Activated T-helper 2 cell treated with anti-CD3 and anti-CD28 coated beads, Interferon-gamma antibody, Interleukin-2, Interleukin-4, amounts not matched to agents 10 μg/mL and 5 μg/mL and 100 μg/mL, durations not matched to agents 14 hours and 24 hours and 36 hours (primary cell): ENCODE measurements at places on chromosomes 4 and X.

DNA sequence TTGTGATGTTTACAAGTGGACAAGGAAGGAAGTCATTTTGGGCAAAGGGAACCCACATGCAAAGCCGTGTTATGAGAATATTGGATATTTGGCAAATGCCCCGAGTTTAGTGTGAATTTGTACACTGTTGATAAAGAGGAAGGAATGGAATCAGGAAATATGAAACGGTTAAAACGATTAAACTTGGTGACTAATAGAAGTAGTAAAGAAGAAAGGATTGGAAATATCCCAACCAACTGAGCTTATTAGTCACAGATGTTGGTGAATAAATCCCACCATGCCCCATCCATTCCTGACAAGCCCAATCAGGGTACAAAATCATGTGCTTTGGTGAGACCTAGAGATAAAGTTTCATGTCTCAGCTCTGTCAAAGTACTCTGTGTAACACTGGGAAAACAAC lies 22.0 kb downstream of the ARHGAP24 start:
- H3K4me3 ChIP-seq = no peak overlapping the region
- H3K4me1 ChIP-seq = no peaks in the 10 kb centered on the region
- no peaks in the 10 kb centered on the region for H3K36me3 ChIP-seq
- DNase-seq = no peak

GRCh38 chrX:64976673-64977040 lies 407 bp upstream of the ZC4H2 start:
- peak overlapping the region; percentile 93 for H3K4me3 ChIP-seq
- H3K36me3 ChIP-seq = peaks cover 10% of the 10 kb centered on the region
- no peaks in the 10 kb centered on the region for H3K27me3 ChIP-seq
- peaks cover 20% of the 10 kb centered on the region for H3K4me1 ChIP-seq
- H3K27ac ChIP-seq = peak overlapping the region; percentile 61

DNA sequence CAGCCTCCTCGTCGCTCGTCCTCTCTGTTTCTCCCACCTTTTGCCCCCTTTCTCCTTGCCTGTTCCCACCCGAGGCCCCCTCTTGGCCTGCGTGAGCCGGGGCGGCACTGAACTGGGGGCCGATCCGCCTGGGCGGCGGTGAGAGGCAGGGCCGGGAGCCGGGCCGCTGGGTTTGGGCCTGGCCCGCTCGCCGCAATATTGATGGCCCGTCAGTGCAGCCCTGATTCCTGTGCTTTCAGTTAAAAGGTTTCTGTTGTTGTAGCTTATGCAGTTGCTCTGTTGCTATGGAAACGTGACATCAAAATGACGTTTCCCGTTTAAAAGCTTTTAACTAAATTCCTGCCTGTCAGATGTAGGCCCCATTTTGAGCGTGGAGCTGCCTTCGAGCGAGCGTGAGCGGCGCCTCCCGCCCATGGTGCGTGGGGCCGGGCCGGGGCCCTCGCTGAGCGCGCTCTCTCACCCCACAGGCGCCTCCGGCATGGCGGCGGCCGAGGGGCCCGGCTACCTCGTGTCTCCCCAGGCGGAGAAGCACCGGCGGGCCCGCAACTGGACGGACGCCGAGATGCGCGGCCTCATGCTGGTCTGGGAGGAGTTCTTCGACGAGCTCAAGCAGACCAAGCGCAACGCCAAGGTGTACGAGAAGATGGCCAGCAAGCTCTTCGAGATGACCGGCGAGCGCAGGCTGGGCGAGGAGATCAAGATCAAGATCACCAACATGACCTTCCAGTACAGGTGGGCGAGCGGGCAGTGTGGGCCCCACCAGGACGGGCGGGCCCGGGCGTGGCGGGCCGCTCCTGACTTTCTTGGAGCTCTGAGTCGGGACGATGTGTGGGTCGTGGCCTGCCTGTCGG lies at the start of gene MSANTD1:
Gene MSANTD1, plus strand, starts transcription at position 349 of the 851 bp plus-strand sequence. Its CDS starts 64 bp downstream, at position 413.
- H3K27ac ChIP-seq = no peak within 1 kb of the TSS
- H3K27me3 ChIP-seq = no peaks in the 10 kb centered on the region

DNA sequence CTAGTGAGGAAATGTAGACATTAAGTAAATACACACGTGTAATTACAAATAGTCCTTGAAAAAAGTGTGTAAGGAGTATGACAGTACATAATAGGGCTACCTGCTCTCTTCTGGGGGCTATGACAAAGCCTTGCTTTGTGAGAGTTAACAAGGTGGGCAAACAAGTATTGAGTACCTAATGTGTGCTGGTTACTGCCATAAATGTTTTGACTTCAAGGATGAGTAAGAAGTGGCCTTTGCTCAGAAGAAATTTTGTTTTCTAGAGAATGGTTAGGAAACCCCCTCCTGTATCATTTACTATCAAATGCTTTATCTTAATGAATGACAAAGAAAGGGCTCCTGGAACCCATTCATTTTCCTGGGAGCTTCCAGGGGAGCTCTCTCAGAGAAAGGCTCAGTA lies 167.0 kb upstream of the CASK start:
- H3K27ac ChIP-seq = peak overlapping the region; percentile 67
- H3K27me3 ChIP-seq = no peaks in the 10 kb centered on the region
- H3K4me3 ChIP-seq = no peak overlapping the region
- peaks cover 21% of the 10 kb centered on the region for H3K4me1 ChIP-seq
- no peaks in the 10 kb centered on the region for H3K36me3 ChIP-seq
- no peak for DNase-seq

DNA sequence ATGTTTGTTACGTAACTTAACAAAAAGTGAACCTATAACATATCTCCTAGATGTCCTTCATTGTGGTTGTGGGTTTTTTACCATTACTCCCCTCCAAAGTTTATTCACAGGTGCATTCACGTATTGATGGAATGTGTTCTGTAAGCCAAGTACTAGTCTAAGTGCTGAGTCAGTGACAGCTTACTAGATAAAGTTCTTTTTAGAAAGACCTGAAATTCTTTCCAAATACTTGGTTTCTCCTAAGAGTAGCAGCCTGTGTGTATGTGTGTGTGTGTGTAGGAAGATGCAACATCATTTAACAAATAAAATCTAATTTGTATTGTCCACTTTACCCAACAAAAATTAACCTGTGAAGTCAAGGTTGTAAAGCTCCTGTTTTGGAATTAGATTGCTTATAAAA lies 22.1 kb downstream of the NAP1L5 start:
- no peaks in the 10 kb centered on the region for H3K27me3 ChIP-seq
- no peak overlapping the region for H3K4me3 ChIP-seq
- no peak for DNase-seq
- no peak overlapping the region for H3K27ac ChIP-seq
- peaks cover 36% of the 10 kb centered on the region for H3K36me3 ChIP-seq

GRCh38 chrX:41781500-41781899 lies 57.5 kb downstream of the GPR82 start:
- no peaks in the 10 kb centered on the region for H3K27me3 ChIP-seq
- no peak overlapping the region for H3K4me3 ChIP-seq
- H3K36me3 ChIP-seq = peaks cover 9% of the 10 kb centered on the region
- H3K27ac ChIP-seq = no peak overlapping the region
- no peak for DNase-seq

GRCh38 chr4:48403358-48403757 lies 62.0 kb downstream of the SLAIN2 start:
- no peak for DNase-seq
- peaks cover 25% of the 10 kb centered on the region for H3K4me1 ChIP-seq
- H3K36me3 ChIP-seq = peaks cover 35% of the 10 kb centered on the region
- H3K27me3 ChIP-seq = no peaks in the 10 kb centered on the region
- no peak overlapping the region for H3K4me3 ChIP-seq

- DNase-seq = no peak
- peaks cover 4% of the 10 kb centered on the region for H3K27me3 ChIP-seq
- H3K36me3 ChIP-seq = no peaks in the 10 kb centered on the region
- H3K27ac ChIP-seq = no peak overlapping the region
- H3K4me3 ChIP-seq = no peak overlapping the region
Measured at GRCh38 chr4:100421361-100421978, 96.4 kb downstream of the EMCN start.

- H3K36me3 ChIP-seq = no peaks in the 10 kb centered on the region
- no peak overlapping the region for H3K4me3 ChIP-seq
Measured at GRCh38 chrX:19072372-19072771, 49.9 kb downstream of the ADGRG2 start.

DNA sequence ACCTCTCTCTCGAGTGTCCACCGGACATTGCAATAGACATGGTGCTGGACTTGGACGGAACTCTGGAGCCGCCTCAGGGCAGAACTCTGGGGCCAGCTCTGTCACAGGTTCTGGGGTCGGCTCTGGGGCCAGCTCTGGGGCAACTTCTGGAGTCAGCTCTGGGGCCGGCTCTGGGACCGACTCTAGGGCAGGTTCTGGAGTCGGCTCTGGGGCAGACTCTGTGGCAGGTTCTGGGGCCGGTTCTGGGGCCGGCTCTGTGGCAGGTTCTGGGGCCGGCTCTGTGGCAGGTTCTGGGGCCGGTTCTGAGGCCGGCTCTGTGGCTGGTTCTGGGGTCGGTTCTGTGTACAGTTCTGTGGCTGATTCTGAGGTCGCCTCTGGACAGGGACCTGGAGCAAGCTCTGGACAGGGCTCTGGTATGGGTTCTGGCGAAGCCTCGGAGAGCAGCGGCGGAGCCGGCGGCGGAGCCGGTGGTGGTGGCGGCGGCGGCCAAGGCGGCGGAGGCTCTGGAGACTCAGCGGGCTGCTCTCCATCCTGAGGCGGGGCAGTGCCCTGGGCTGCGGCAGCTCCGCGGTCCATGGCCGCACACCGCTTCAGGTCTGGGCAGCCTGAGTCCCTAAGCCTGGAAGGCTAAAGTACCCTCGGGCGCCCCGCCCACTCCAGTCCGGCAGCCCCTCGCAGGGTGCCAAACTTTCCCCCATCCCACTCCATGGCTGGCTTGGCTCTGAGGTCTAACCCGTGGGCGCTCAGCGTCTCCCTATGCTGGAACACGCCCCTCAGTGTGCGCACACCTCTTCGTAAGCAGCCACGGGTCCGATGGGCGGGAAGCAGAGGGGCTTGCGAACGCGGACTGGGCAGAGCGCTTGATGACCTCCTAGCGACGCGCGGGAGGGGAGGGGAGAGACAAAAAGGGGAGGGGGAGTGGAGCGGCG lies at the start of gene DGKK:
Gene DGKK, minus strand, starts transcription at position 723 of the 929 bp plus-strand sequence. Its CDS starts 147 bp downstream, at position 576.
- peaks cover 39% of the 10 kb centered on the region for H3K27me3 ChIP-seq
- DNase-seq = no peak
- H3K27ac ChIP-seq = no peak within 1 kb of the TSS
- no peak within 1 kb of the TSS for H3K4me3 ChIP-seq
- H3K36me3 ChIP-seq = no peaks in the 10 kb centered on the region

- no peaks in the 10 kb centered on the region for H3K36me3 ChIP-seq
- no peaks in the 10 kb centered on the region for H3K4me1 ChIP-seq
- H3K27me3 ChIP-seq = no peaks in the 10 kb centered on the region
- no peak for DNase-seq
- H3K27ac ChIP-seq = no peak overlapping the region
- H3K4me3 ChIP-seq = no peak overlapping the region
Measured at GRCh38 chr4:171561419-171561818, 251.8 kb upstream of the GALNTL6 start.

DNA sequence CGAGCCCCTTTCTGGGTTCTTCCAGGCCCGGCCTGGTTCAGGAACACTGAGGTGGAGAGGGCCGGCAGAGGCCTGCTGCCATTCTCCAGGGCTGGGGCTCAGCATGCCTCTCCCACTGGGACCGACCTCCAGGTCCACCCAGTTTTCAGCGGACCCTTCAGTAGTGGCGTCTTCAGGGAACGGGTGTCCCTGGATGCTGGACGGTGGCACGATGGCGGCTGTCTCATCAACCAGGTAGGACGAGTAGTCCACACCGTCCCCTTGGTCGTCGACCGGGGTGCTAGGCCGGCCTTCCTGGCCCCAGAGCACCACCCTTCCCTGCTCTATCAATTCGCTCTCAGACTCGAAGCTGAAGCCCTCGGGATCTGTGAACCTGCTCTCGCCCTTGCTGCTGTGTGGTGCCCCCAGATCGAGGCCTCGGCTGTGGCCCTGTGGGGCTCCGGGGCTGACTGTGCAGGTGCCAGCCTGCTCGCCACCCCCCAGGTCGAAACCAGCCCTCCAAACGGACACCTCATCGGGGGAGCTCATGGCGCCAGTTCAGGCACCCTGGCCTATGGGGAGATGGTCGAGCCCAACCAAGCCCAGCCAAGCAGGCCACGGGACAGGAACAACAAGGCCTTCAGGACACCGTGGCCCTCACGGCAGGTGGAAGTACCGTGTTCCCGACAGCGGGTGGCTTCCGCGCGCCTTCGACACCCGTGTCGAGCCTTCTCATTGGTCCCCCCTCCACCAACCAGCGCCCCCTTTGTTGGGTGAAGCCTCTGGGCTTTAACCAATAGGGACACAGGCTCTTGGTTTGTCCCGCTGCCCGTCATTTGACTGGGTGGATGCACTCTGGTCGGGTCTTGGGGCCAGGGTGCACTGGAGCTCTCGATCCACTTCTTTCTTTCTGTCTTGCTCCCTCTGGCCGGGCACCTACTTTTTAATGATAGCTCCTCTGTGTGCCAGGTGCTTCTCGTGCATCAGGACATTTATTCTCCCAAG lies 814 bp upstream of the LOC101059915 start:
- H3K36me3 ChIP-seq = no peaks in the 10 kb centered on the region
- no peak overlapping the region for H3K27ac ChIP-seq
- no peaks in the 10 kb centered on the region for H3K27me3 ChIP-seq
- H3K4me3 ChIP-seq = no peak overlapping the region
- H3K4me1 ChIP-seq = peaks cover 34% of the 10 kb centered on the region

DNA sequence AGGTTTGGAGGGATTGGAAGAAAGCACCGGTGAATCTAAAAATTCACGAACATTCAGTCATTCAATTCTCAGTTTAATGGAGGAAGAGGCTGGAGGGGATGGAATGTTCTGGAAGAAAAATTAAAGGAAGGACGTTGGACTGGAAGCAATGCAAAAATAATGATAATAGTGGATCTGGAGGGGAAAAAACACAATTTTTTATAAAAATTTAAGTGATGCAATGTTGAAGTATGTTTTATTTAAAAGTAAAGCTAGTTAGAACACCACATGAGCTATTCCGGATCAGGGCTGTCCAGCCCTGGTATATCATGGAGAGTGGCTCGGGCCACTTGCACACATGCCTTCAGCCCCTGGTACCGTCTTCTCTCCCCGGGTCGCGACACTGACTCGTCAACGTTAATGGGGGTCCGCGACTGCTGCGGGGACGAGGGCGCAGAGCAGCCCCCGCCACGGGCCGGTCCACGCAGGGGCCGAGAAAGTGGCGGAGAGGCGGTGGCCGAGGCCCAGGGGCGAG lies 204.6 kb downstream of the TENM3 start:
- H3K27ac ChIP-seq = no peak overlapping the region
- no peak for DNase-seq
- peaks cover 53% of the 10 kb centered on the region for H3K27me3 ChIP-seq
- H3K4me1 ChIP-seq = peaks cover 6% of the 10 kb centered on the region
- peaks cover 3% of the 10 kb centered on the region for H3K36me3 ChIP-seq

DNA sequence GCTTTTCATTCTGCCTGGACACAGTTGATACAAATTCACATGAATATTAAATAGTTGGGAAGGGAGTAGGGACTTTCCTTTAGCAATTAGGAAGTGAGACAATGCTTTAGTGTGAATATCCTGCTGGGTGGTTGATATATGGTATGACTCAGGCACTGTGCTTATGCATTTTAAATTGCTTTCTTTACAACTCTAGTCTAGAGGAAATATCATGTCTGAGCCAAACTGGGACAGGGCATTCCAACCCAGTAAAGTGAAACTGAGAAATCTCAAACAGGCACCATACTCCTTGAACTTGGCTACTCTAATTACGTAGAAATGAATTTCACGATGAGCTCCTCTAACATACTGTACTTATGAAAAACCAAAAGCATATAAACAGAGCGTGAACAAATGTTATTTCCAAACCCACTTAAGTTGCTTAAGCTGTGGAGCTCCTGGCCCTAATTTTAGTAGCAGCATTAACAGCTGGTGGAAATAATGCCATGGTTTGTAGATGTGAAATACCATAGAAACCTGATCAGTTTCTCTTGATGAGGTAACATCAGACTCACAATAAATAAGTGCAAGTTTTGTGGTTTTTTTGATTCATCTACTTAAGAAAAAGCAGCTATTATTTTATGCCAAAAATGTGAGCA lies 242.9 kb upstream of the GK2 start:
- no peaks in the 10 kb centered on the region for H3K36me3 ChIP-seq
- H3K4me1 ChIP-seq = peaks cover 6% of the 10 kb centered on the region
- no peak overlapping the region for H3K27ac ChIP-seq
- peaks cover 7% of the 10 kb centered on the region for H3K27me3 ChIP-seq
